Neural crest cell (in vitro differentiated cells): ENCODE measurements at places on chromosomes 11 and 22. TPM values are rescaled to one million over a fixed set of nuclear protein-coding genes. Genes with fewer than 3 reads are reported as not detected.

GRCh38 chr11:33835143-33835878 is 56.6 kb downstream of the LMO2 start:
- DNase-seq = no peak

GRCh38 chr11:61718621-61719302 is 33.7 kb upstream of the MYRF start:
- DNase-seq = peak; percentile 65

GRCh38 chr11:75326439-75326810 is 25.0 kb downstream of the ARRB1 start:
- DNase-seq = no peak

- DNase-seq = no peak
Observed at GRCh38 chr22:25629613-25630012, 65.1 kb downstream of the GRK3 start.

DNA sequence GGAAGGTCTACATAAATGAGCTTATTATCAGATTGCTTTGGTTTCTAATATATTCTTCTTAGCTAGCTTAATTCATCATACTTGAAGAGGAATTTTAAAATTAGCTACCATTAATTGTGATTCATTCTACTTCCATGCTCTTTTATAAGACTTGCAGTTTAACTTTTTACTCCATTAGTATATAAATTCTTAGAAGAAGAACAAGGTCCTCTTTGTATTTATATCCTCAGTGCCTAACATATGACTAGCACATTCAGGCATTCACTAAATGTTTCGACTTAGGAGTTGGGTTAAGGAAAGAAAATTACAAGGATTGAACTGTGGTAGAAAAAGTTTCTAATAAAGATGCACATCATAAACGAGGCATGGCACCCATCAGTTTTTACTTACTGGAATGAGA is 1135.5 kb downstream of the JRKL start:
- no peak for DNase-seq

DNA sequence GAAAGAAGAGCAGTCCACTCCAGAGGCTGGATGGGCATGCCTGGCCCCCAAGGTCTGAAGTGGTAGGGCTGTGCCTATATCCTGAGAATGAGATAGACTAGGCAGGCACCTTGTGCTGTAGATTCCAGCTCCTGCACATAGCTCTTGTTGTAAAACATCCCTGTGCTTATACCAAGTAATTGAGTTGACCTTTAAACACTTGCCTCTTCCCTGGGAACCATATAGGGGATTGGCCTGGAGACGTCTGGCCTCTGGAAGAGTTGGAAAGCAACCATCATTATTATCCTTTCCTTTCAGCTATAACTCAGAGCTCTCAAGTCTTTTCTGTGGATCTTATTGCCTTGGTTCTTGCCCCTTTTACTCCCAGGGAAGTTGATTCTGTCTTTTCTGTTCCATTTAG is 15.1 kb downstream of the LIMK2 start:
- DNase-seq = no peak

DNA sequence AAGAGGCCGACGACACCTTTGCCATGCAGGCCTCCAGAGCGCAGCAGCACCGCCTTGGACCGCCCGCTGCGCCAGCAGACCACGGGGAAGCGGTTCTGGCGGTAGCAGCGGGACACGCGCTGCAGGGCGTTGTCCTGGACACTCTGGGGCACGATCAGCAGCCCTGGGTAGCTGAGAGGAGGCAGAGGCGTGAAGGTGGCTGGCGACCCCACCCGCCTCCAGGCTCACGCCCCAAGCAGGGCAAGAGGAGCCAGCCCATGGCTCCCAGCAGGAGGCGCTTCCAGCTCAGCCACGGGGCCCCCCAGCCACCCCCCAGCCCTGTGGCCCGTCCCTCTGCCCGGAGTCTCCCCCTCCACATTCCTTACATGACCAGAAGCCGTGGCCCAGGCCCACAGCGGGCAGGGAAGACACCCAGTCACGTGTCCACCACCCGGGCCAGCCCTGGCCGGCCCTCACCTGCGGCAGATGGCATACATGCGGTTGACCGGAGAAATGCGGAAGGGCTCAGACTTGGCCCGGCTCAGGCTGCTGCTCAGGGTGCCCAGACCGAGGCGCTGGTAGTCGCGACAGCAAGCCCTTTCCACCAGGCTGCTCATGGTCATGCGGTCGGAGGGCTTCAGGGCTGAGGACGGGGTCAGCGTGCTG is 15.2 kb downstream of the SBF1 start:
- no peak for DNase-seq

DNA sequence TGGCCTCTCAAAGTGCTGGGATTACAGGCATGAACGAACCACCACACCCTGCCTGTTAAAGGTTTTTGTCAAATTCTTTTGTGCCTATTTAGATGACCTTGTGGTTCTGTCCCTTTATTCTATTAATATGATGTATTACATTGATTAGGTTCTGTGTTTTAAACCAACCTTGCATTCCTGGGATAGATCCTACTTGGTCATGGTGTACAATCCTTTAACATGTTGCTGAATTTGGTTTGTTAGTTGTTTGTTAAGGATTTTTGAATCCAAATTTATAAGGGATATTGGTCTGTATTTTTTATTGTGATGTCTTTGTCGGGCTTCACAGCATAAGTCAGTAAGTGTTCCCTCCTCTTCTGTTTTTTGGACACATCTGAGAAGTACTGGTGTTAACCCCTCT is 29.0 kb upstream of the CLDN5 start:
- no peak for DNase-seq

DNA sequence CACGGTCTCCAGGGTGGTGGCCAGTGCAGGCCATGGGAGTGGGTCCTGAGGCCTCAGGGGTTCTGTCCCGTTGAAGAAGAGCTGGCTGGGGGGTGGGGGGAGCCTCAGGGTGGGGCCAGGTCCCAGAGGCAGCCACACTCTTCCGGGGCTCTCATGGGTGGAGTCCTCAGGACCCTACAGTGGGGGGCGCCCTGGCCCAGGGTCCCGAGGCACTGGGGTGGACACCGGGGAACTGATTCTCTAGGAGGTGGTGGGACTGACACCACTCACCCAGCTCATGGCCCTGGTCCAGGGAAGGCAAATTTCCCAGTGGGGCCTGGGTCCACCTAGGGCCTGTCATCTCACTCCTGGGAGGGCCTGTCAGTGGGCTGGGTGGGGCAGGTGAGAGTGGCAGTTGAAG is 12.8 kb downstream of the GGT5 start:
- no peak for DNase-seq

GRCh38 chr11:35909511-35910265 is 34.2 kb upstream of the LDLRAD3 start:
- no peak for DNase-seq

DNA sequence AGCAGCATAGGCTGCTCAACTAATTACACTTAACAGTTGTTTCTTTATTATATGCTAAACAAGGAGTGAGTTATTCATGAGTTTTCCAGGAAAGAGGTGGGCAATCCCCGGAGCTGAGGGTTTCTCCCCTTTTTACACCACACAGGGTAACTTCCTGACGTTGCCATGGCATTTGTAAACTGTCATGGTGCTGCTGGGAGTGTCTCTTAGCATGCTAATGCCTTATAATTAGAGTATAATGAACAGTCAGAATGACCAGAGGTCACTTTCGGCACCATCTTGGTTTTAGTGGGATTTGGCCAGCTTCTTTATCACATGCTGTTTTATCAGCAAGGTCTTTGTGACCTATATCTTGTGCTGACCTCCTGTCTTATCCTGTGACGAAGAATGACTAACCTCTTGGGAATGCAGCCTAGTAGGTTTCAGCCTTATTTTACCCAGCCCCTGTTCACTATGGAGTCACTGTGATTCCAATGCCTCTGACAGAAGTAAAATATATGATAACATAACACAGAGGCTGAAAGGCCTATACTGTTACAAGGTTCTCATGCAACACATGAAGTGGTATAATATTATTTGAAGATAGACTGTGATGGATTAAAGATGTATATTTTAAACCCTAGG is 41.3 kb upstream of the RDX start:
- no peak for DNase-seq

GRCh38 chr11:18844753-18845367 is 53.3 kb upstream of the PTPN5 start:
- DNase-seq = no peak

- peak; percentile 23 for DNase-seq
Observed at GRCh38 chr11:65506772-65507505, 8.1 kb downstream of the MALAT1 start.

- DNase-seq = no peak
Observed at GRCh38 chr11:47327025-47327424, 25.5 kb downstream of the MYBPC3 start.

- no peak for DNase-seq
Observed at GRCh38 chr11:100442017-100442416, 245.1 kb upstream of the ARHGAP42 start.

- DNase-seq = no peak
Observed at GRCh38 chr11:119491753-119492510, 69.0 kb upstream of the THY1 start.

- no peak for DNase-seq
Observed at GRCh38 chr22:47325249-47325648, 562.8 kb downstream of the TBC1D22A start.

- no peak for DNase-seq
Observed at GRCh38 chr11:121754598-121754997, 301.8 kb upstream of the SORL1-AS1 start.

GRCh38 chr22:26450453-26451185 is 21.6 kb downstream of the ASPHD2 start:
- no peak for DNase-seq

DNA sequence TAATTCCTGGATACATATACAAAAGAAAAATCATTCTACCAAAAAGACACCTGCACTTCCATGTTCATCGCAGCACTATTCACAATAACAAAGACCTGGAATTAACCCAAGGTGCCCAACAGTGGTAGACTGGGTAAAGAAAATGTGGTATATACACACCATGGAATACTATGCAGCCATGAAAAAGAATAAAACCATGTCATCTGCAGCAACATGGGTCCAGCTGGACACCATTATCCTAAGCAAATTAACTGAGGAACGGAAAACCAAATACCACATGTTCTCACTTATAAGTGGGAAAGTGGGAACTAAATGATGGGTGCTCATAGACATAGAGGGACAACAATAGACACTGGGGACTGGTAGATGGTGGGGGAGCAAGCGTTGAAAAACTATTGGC is 4.5 kb downstream of the TRPM5 start:
- no peak for DNase-seq

DNA sequence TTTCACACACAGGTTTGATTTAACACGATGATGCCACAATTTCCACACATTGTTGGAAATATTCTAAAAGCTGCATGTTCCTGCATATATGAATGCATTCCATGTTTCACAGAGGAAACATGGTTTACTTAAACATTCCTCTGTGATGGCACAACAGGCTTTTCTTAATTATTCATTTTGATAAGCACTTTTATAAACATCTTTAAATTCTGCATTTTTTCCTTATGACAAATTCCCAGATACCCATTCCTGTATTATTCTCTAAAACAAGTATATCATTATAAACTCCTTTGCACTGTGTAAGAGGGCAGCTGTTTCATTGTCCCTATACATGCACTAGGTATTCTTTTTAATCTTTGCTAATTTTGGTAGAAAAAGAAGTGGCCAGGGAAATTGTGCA is 532.3 kb downstream of the SOX6 start:
- DNase-seq = no peak

GRCh38 chr11:86159581-86159891 is 85.0 kb upstream of the EED start:
- no peak for DNase-seq

GRCh38 chr11:107566569-107566968 is 1.0 kb upstream of the ALKBH8 start:
- DNase-seq = no peak

- DNase-seq = no peak
Observed at GRCh38 chr22:32532820-32533128, 58.2 kb downstream of the FBXO7 start.

DNA sequence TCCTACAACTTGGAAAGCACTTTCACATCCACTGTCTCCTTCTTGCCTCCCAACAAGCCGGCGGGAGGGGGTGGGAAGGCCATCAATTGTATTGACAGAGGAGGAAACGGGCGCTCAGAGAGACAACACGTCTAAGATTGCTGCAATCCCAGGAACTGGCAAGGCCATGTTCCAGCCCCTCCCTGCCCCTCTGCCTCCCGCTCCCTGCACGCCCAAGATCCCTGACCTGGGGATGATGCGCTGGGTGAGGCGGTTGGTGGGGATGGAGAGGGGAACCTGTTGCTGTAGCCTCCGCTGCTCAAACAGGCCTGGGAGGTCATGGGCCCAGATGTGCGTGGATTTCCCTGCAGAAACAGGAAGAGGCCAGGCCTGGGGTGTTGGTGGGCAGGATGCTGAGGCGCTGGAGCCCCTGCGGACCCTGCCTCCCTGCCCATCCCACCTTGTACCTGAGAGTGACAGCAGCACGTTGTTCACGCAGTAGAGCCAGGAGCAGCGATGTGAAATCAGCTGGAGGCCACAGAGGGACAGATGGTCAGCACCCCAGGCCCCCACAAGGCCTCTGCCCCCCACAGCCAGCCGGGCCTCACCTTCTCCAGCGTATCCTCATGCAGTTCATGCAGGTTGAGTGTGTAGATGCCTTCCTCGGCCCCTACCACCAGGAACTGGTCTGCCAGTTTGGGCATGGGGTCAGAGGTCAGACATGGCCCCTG is 6.8 kb downstream of the MAP4K2 start:
- no peak for DNase-seq

DNA sequence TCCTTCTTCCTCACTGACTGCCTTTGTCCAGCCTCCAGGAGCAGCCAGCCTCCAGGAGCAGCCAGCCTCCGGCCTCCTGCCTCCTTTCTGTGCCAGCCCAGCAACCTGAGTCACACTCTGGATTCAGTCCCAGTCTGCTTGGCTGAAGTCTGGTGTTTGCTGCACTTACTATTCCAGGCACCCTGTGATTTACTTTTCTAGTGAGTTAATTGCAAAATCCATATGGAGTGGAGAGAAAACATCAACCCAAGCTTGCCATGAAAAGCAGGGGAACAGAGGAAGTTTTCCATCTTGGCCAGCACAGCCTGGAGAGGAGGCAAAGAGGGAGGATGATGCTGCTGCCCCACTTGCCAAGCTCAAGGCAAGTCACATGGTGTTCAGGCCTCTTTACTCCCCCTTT is 400.5 kb downstream of the TENM4 start:
- no peak for DNase-seq

GRCh38 chr22:35128637-35129036 is 62.7 kb downstream of the ISX start:
- no peak for DNase-seq

DNA sequence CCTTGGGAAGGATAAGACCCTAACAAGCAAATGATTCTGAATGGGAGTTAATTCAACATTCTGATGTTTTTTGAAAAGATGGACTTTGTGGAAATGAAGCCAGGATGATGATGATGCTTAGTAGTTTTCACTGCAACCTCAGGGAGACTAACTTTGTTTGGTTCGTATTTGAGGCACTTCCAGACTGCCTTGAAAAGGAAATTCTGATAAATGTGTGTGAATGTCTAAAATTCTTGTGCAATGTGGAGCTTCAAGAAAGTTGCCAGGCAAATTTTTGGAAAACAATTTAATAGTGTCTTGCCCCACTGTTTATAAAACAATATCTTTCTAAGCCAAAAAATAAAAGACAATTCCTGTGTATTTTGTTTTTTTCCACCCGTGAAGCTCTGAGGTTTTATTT is 11.2 kb upstream of the NAV2 start:
- no peak for DNase-seq

RAD9A gene
- 46.1 and 49.4 TPM in 2 replicates for total RNA-seq

NAA40 gene
- 64.5 and 71.2 TPM in 2 replicates for total RNA-seq

ACTN3 gene
- 0.16 and 0.35 TPM in 2 replicates for total RNA-seq

OR8D4 gene
- not detected in 2 replicates for total RNA-seq

TUBA8 gene
- 2.0 and 2.8 TPM in 2 replicates for total RNA-seq

LUZP2 gene
- total RNA-seq = 0.23 and 0.28 TPM in 2 replicates

CD3E gene
- not detected in 2 replicates for total RNA-seq

ANO9 gene
- total RNA-seq = not detected in 2 replicates

OR8D1 gene
- not detected in 2 replicates for total RNA-seq

CTSD gene
- total RNA-seq = 95.5 and 109 TPM in 2 replicates

TENM4 gene
- total RNA-seq = 38.1 and 43.2 TPM in 2 replicates
